ENCODE measurements at places on chromosomes 5 and 9. TPM values are rescaled to one million over a fixed set of nuclear protein-coding genes. Genes with fewer than 3 reads are reported as not detected.

The SGCD gene
- total RNA-seq, result 5.8 TPM

The PLPP7 gene
- total RNA-seq, result 1.8 TPM

DNA sequence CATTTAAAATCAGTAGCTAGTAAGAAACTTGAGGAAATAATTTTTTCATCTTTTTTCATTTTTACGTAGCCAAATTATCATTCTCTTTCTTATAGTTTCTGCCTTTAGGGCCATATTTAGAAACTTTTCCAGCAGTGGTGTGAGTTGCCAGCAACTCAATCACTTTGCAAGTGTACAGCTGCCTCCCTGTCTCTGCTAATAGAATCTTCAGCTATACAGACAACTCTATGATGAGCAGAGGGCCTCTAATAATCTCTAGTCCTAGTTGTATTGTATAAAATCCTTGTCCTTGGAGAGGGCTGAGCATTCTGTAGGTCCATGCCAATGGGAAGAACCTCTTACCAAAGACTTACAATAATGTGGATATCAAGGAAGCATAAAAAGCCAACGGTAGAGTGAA, 11.5 kb upstream of the SHOC1 start:
- no peak overlapping the region for H3K4me3 ChIP-seq
- DNase-seq, result no peak
- H3K27ac ChIP-seq, result no peak overlapping the region
- H3K36me3 ChIP-seq, result no peaks in the 10 kb centered on the region
- no peaks in the 10 kb centered on the region for H3K4me1 ChIP-seq
- H3K27me3 ChIP-seq, result no peaks in the 10 kb centered on the region

DNA sequence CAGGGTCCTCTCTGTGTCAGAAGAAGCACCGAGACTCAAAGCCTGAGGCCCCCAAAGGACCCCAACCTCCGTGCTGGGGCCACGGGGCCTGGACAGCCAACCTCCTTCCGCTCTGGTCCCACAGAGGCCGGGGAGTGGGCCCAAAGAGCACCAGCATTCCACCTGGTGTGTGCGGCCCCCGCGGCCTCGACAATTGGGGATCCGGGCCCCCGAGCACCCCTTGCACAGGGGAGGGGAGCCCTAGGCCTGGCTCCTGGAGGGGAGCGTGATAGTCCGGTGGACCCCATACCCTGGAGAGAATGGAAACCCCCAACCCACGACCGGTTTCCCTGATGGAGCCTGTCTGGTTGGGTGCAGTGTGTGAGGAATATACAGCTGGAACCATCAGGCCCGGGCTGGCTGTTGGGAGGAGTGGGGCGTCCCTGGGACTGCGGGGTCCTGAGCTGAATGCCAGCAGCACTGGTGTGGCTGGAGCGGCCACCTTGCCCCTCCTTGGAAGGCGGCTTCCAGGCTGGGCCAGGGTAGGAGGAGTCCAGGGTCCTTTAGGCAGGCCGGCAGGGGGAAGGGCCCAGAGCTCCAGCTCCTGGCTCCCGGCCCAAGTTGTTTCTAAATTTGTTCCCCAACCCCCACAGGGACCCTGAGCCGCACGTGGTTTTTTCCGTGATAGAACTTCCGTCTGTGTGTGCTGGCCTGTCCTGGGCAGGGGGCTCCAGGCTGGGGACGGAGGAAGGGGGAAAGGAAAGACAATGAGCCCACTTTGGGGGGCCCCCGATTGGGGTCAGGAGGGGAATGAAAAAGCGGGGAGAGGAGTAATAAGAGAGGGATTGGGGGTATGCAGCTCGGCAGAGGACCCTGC, 825 bp upstream of the TOR4A start:
- peaks cover 10% of the 10 kb centered on the region for H3K36me3 ChIP-seq
- peak; percentile 87 for DNase-seq
- H3K27ac ChIP-seq, result peak overlapping the region; percentile 95
- peak overlapping the region; percentile 45 for H3K4me3 ChIP-seq
- H3K4me1 ChIP-seq, result peaks cover 23% of the 10 kb centered on the region
- no peaks in the 10 kb centered on the region for H3K27me3 ChIP-seq

Measured in SJCRH30 (cell line).